ENCODE measurements at places on chromosomes 5 and 9.

DNA sequence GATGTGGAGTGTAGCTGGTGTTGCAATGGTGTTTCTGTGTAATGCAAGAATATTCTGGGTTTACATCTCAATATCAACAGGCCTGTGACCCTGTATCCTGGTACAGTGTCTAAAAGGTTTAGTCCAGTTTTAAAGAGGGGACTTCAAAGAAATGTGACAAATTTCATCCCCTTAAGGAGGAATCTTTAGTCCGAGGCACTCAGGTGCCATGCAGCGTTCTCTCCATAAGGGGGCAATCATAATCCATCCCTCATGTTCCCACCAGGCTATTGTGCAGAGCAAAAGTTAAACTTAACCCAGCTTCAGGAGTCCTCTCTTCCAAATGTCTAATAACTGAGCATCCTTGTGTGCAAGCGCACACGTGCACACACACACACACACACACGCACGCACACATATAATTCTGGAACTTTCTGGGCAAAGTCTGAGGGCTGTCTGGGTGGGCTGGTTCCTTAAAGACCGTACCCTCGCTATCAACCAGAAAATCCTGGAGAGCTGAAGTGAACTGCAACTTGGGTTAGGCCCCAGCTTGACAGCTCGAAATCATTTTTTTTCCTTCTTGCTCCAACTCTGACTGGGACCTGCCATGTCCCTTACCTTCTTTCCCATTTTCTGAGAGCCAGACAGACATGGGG is 46.0 kb downstream of the CRB2 start:
- DNase-seq: no peak

GRCh38 chr9:134760750-134761420 is 119.3 kb downstream of the COL5A1 start:
- no peak for DNase-seq

- DNase-seq: no peak
Observed at GRCh38 chr9:76412638-76413037, 18.4 kb upstream of the RFK start.

DNA sequence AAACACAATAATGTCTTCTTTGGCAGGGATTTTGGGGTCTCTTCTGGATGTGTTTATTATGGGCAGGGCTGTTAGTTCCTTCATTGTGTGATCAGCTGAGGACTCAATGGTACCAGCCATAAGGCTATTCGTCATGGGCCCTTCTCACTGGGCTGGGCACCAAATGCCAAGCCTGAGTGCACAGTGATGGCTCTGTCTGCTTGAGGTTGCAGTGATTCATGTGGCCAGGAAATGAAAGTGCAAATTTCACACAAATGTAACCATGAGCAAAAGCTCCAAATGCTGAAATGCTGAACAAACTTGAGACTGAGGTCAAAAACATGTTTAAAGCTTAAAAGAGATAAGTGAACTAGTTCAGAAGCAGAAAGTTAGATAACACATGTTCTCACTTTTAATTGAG is 191.0 kb downstream of the TARS1 start:
- no peak for DNase-seq

- DNase-seq: no peak
Observed at GRCh38 chr5:23494558-23494957, 12.9 kb upstream of the PRDM9 start.

GRCh38 chr9:18639911-18640310 is 166.0 kb downstream of the ADAMTSL1 start:
- DNase-seq: no peak

- DNase-seq: no peak
Observed at GRCh38 chr9:37407468-37407867, 15.0 kb upstream of the GRHPR start.

- no peak for DNase-seq
Observed at GRCh38 chr5:153964880-153965645, 73.6 kb downstream of the FAM114A2 start.

- DNase-seq: no peak
Observed at GRCh38 chr5:84634256-84634655, 249.6 kb upstream of the EDIL3 start.

DNA sequence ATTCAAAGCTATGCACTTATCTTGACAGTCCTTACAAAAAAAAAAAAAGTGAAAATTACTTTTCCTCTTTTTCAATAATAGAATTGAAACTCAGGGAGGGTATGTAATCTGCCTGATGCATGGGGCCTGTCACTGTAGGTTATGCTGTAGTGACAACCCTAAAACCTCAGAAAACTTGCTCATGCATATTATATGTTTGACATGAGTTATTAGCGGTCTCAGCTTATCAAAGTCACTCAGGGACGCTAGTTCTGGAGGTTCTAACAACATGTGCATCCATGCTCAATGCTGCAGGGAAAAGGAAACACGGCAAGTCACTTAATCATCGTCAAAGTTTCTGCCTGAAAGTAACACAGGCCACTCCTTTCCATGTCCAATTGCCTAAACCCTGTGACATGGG is 78.4 kb upstream of the TMEM252 start:
- no peak for DNase-seq

DNA sequence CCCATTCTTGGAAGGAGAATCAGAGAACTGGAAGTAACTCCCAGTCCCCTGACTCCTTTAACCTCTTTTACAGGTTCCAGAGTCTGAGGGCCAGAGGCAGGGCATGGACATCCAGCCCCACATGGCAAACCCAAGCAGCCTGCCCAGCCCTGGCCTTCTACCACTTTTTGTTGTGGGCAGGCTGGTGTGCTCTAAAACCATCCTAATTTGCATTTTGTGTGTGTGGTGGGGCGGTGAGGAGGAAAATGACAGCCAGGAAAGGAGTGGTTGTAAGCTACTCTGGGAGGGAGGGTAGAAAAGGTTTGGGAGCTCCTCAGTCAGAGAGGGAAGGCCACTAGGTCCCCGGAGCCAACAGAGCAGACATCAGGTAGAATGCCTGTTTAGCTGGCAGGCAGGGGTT is 90.6 kb downstream of the PSD2 start:
- no peak for DNase-seq

GRCh38 chr5:34510002-34510401 is 146.1 kb upstream of the RAI14 start:
- DNase-seq: no peak

- no peak for DNase-seq
Observed at GRCh38 chr5:55771175-55771655, 33.4 kb downstream of the DDX4 start.

DNA sequence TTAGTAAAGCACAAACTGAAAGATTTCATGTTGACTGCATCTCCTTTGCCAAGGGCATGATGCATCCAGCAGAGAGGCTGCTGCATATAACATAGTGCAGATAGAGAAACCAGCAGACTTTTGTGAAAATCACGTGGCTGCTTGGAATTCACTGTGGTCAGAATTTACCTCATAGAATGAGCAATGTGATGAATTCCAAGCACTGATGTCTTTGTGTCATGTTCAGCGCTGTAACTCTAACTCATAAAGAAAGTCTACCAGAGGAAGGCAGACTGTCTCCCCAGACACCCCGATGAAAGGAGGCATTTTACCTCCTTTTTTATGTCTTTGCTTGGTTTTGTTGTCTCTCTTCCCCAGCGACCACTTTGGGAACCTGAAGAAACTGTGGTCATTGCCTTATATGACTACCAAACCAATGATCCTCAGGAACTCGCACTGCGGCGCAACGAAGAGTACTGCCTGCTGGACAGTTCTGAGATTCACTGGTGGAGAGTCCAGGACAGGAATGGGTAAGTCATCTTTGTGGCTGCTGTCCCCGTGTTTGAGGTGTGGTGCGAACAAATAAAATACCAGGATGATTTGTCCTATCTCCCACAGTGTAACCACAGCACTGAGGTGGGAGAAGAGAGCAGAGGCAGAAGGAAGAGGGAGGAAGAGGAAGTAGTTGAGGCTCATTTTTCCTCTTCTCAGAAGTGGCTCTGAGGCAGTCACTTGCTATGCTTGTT is 42.0 kb downstream of the ITK start:
- no peak for DNase-seq

DNA sequence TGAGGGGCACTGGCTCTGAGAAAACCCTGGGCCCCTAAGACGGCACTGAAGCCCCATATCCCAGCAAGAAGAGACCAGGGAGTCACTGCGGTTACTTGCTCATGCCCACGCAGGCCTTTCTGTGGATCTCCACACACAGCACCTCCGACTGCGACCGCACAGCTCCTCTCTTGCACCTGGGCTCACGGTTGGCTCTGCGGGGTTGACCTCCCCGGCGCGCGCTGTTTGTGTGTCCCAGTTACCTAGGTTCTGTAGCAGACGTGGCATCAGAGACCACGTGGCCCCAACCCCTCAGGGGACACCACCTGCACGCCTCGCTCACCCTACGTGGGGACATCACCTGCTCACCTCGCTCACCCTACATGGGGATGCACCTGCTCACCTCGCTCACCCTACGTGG is 12.7 kb downstream of the LPCAT1 start:
- DNase-seq: no peak

DNA sequence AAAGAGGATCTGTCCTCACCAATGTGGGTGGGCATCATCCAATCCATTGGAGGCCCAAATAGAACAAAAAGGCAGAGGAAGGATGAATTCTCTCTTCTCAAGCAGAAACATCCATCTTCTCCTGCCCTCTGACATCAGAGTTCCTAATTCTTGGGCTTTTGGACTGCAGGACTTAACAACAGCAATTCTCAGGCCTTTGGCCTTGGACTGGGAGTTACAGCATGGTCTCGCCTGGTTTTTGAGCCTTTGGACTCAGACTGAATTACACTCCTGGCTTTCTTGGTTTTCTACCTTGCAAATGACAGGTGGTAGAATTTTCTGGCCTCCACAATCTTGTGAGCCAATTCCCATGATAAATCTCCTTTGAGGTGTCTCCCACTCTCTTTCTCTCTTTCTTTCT is 60.5 kb upstream of the CD180 start:
- DNase-seq: no peak

GRCh38 chr5:166379517-166379916 is 1911.9 kb upstream of the WWC1 start:
- no peak for DNase-seq

Measured in GOT3 (cell line).